Cardiac fibroblast (primary cell): ENCODE measurements at places on chromosomes 4 and X.

- DNase-seq, result no peak
Observed at GRCh38 chr4:47155919-47156318, 124.6 kb downstream of the GABRB1 start.

DNA sequence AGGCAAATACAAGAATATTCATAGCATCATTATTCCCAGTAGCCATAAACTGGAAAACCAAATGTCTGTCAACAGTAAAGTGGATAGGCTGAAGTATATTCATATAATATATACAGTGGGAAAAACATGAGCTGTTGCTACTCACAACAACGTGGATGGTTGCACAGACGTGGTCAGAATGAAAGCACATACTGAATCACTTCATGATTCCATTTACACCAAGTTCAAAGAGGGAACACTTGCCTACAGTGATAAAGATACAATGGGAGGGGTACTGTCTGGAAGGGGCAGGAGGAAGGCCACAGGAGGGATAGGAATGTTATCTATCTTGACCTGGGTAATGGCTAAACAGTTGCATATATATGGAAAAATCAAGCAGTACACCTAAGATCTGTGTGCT lies 25.3 kb downstream of the APBB2 start:
- DNase-seq, result no peak

GRCh38 chr4:41569961-41570360 lies 32.0 kb downstream of the LIMCH1 start:
- no peak for DNase-seq

DNA sequence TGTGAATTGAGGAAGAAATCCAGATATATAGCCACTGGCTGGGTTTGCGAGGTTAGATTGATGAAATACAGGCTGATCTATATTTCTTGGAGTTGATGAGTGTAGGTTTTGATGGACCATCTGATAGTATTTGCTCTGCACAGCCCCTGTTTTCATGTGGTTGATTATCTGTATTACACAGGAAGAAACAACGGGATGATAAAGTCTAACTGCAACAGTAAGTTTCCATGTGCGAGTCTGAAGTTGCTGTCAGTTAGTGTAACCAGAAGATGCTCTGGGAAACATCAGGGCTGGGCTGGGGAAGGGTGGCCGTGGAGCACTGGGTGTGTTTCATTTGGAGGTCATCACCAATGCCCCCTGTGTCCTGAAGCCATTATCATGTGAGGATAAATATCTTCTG lies 148.4 kb upstream of the SFRP2 start:
- no peak for DNase-seq

DNA sequence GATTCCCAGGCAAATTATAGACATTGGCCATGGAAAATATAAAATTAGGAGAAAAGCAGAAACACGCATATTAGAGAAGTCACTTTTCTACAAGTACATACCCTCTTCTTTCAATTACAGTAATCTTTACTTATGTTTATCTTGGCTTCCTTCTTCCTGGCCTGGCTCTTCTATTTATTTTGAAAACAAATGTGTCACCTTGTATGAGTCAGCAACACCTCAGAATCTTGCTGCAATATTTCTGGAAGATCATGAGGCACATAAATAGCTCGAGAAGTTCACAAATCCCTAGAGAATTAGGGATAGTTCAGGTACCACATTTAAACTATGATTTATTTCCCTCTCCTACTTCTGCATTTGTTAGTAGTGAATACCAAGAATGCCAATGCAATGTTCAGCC lies 124.6 kb downstream of the ANOS1 start:
- DNase-seq, result peak; percentile 72

DNA sequence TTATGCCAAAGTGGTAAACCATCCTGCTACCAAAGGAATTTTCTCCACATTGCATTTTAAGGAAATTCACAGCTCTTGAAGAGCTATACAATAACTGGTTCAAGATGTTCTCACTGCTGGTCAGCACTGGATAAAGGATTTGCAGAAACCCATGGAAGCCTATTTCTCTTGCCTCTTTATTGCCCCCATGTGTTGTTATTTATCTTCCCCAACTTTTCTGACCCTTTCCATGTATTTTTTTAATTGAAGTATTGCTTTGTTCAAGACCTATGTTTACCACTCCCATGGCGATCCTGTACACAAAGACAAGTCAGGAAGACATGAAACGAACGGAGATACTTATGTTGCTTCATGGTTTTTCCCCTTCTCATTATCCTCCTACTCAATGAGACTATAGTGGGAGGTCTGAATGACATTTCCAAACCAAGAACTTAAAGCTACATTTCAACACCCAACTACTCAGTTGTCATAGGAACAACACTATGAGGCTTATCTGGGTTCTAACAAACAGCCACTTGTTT lies 566.4 kb upstream of the DIPK2B start:
- DNase-seq, result peak; percentile 69

GRCh38 chrX:108250654-108251579 lies 159.3 kb downstream of the ATG4A start:
- DNase-seq, result no peak

DNA sequence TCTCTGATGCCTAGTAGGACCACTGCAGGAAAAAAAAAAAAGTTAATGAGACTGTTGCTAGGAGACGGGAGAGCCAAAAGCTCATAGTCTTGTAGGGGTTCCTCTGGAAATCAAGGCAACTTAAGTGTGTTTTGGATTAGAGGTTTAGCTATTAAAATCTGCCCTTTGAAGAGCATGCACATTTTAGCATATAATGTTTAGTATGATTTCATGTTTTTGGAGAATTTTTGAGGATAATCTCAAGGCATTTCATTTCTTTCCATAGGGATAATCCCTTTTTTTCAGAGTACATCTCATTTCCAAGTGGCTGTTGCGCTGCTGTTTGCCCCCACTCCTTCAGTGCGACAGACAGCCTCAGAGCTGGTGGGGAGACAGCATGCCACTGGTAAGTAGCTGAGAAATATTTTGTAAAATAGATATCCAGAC lies at the start of gene LINC00632:
LINC00632 (plus strand) TSS at position 339 of the 426 bp plus-strand sequence.
- no peak for DNase-seq

DNA sequence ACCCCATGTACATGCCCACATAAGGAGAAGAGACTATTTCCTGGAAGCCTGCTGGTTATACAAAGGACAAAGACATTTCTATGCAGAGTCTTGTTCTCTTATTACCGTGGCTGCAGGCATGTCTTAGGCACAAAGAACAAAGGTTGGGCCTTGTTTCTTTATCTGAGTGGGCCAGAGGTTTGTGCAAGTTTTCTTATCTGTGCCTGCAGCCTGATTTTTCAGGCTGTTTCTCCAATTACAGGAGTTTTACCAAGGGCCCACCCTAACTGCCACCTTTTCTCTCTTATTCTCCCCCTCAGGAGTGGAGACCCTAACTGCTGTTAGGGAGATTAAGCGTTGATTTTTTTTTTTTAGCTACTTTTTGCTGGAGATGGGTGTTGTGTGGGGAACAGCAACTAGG lies 3.5 kb downstream of the TENT5D start:
- DNase-seq, result no peak

GRCh38 chr4:169330095-169330494 lies 59.3 kb upstream of the SH3RF1 start:
- DNase-seq, result no peak

- DNase-seq, result no peak
Observed at GRCh38 chrX:132634521-132634920, 145.7 kb upstream of the MBNL3 start.

DNA sequence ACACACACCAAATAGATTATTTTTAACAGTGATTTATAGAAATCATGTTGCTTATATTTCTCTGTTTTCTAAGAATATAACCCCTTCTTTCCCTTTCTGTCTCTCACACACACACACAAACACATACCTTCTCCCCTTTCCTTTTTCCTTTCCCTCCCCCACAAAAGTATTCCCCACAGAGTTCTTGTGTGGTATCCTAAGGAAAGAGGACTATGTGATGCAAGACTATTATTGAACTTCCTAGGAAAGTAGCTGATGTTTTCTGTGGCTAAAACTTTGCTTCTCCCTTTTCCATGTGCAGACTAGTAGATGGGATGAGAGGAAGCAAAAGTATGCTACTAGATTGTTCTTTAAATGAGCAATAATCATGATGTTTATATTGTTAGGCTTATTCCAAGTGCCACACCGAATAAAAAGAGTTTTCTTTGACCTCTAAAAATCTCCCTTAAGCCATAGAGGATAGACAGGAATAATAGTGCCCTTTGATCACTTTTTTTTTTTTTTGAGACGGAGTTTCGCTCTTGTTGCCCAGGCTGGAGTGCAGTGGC lies 38.7 kb downstream of the CPEB2 start:
- peak; percentile 66 for DNase-seq

- peak; percentile 78 for DNase-seq
Observed at GRCh38 chr4:94974773-94975172, 217.0 kb downstream of the BMPR1B start.

DNA sequence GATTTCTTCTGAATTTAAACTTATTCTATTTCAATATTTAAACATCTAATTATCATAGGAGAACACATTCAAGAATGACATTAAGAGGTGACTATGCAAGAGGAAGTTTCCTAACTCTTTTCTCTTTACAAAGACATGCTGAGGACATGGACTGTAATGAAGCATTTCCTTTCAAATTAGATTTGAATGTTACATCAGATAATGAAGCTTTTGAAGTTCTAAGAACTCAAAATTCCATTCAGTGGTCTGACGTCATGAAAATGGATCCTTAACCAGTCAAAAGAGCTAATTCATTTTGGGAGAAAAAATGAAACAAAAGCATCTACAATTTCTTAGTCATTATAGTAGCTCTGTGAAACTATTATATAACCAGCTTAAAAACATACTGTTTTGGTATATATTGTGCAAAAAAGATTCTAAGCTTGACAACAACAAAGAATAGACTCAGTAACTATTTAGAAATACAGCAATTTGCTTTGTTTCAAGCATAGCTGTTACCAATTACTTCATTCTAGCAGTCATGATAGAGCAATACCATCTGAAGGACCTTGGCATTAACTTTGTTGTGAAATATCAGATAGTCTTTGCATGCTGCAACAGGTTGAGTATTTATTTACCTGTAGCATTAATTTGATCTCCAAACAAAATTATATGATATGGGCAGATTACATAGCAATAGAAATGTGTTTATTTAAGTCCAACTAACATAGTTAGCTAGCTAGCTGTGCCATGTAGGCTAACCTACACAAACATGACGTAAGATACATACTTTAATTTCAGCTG lies 13.7 kb upstream of the DTHD1 start:
- DNase-seq, result no peak

DNA sequence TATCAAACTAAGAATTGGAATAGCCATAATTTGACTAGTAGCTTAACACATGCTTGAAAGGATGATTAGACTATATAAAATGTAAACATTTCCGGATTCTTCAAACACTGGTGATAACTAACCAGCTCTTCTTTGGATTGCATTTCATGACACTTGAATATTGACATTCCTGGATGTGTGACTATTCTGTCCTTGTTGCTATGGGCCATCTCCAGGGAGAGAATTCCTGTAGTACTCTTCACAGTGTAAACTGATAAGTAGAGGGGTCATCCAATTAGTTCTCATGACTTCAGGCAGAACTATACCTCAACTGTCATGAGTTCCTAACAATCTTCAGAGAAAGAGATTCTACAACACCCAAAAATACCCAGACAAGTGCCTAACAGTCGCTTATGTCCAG lies 1026.7 kb upstream of the TENM3 start:
- DNase-seq, result no peak

DNA sequence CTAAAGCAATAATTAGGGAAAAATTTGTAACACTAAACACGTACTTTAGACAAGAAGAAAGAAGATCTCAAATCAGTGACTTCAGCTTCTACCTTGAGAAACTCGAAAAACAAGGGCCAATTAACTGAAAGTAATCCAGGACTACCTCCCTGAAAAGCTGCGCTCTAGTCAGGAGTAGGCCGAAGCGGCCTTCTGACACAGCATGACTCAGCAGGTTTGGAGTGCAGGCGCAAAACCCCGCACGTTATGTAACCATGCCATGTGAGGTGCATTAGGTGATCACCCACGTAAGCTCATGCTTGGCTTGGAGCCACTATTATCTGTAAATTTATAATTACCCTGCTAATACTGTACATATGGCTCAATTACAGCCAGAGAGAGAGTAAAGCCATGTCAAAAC lies 52.8 kb upstream of the CCDC149 start:
- no peak for DNase-seq

GRCh38 chr4:174099712-174100111 lies 183.8 kb downstream of the FBXO8 start:
- no peak for DNase-seq

- no peak for DNase-seq
Observed at GRCh38 chr4:110975338-110975737, 352.5 kb upstream of the PITX2 start.

- DNase-seq, result no peak
Observed at GRCh38 chr4:145860446-145860845, 78.2 kb downstream of the ZNF827 start.

- DNase-seq, result peak; percentile 49
Observed at GRCh38 chrX:33330798-33331197, 119.4 kb upstream of the DMD start.

DNA sequence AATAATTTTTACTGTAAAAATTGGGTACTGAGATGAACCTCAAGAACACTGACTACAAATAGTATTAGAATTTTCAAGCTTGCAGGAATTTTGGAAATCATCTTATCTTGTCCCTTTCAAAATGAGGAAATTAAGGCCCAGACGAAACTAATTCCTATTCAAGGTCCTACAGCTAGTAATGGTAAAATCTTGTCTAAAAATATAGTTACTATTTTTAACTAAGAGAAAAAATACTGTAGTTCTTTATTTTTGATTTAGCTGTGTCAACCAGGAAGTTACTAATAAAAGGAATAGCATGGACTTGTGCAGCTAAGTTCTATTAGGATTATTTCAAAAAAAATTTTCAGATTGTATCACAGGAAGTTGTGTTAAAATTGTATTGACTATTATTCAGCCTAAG lies 12.7 kb downstream of the PRIMPOL start:
- no peak for DNase-seq

GRCh38 chr4:106192131-106192530 lies 123.9 kb downstream of the TBCK start:
- no peak for DNase-seq

- DNase-seq, result peak; percentile 70
Observed at GRCh38 chr4:99205153-99205979, 13.7 kb downstream of the ADH6 start.

- DNase-seq, result no peak
Observed at GRCh38 chrX:11504234-11504633, 161.5 kb downstream of the ARHGAP6 start.

- DNase-seq, result no peak
Observed at GRCh38 chr4:80172203-80172602, 25.1 kb upstream of the PRDM8 start.

GRCh38 chr4:40335525-40335894 lies 377 bp downstream of the CHRNA9 start:
- peak; percentile 78 for DNase-seq

- DNase-seq, result peak; percentile 97
Observed at GRCh38 chr4:1192091-1192492, 19.7 kb upstream of the SPON2 start.

DNA sequence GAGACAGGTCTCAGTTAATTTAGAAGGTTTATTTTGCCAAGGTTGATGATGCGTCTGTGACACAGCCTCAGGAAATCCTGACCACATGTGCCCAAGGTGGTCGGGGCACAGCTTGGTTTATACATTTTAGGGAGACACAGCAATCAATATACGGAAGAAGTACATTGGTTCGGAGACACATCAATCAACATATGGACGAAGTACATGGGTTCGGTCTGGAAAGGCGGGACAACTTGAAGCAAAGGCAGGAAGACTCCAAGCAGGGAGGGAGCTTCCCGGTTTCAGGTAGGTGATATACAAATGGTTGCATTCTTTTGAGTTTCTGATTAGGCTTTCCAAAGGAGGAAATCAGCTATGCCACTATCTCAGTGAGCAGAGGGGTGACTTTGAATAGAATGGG lies 225.2 kb upstream of the ZFP42 start:
- no peak for DNase-seq

- peak; percentile 68 for DNase-seq
Observed at GRCh38 chr4:33262824-33263223, 2542.7 kb downstream of the PCDH7 start.

GRCh38 chrX:66408507-66408906 lies 230.4 kb downstream of the EDA2R start:
- no peak for DNase-seq
